ENCODE measurements at places on chromosomes 1 and 21.

DNA sequence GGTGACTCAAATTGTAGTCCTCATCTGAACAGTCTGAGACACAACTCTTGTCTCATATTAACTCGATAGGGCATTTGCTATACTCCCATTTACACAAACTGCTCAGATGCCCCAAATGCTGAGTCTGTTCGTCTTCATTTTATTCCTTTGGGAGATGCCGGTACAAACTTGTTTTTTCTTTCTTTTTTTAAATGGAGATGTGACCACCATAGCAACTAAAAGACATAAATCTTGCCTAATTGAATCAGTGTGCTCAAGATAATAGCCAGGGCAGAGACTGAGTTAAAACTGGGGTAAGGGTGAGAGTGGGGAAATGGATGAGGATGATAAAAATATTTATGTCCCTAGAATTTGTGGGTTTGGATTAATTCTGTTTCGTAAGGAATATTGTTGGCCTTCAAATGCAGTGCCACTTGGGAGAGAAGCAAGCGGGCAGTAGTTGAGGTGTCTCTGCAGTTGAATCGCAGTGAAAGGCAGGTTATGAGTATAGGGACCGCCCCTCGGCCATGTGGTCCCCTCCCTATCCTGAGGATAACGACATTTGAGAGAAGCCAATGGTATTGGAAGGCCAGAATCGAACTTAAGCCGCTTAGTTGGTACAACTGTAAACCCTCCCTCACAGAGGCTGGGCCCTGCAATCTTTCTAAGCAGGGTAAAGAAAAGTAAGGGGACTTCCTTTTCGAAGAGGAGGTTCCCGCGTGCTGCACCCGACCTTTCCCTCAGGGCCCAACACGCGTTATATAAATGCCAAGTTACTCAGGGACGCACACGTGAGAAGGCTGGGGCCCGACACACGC is 859 bp upstream of the LRRC8B start:
- DNase-seq, result peak; percentile 85

GRCh38 chr1:151568626-151569088 is 28.5 kb downstream of the TUFT1 start:
- DNase-seq, result peak; percentile 13

- no peak for DNase-seq
Measured at GRCh38 chr1:111052246-111052645, 87.6 kb downstream of the DRAM2 start.

DNA sequence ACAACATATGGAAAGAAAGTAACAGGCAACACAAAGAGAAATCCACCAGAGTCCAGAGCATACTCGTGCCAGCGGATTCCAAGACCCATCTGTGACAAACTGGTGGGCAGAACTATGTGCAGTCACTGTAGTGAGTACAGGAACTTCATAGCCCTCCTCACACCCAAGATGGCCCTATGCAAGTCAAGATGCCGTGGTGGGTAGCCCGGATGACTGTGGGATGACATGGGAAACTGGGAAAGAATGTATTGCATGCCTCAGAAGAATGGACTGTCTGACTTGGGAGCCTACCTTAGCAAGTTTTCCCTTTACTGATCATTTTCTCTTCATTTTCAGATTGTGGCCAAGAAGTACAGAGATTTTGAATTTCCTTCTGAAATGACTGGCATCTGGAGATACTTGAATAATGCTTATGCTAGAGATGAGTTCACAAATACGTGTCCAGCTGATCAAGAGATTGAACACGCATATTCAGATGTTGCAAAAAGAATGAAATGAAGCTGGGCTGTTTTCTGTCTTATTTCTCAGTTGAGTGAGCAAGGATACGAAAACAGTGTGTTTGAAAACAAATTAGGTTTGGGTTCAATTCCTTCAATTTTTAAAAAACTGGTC is 47.3 kb downstream of the CLIC6 start:
- no peak for DNase-seq

DNA sequence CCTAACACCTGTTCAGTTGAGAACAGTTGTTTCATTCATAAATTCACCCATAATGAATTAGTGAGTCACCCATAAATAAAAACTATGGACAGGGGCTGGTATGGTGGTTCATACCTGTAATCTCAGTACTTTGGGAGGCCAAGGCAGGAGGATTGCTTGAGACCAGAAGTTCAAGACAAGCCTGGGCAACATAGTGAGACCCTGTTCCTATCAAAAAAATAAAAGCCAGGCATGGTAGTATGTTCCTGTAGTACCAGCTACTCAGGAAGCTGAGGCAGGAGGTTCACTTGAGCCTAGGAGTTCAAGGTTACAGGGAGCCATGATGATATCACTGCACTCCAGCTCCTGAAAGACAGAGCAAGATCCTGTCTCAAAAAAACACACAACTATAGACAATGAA is 79.0 kb downstream of the GTF2B start:
- no peak for DNase-seq

All from activated CD4-positive, alpha-beta T cell treated with anti-CD3 and anti-CD28 coated beads for 36 hours (primary cell).